ENCODE measurements at places on chromosomes 7 and 10.
A peak's percentile ranks its signal among the peaks of the same experiment; 100 is the strongest.

DNA sequence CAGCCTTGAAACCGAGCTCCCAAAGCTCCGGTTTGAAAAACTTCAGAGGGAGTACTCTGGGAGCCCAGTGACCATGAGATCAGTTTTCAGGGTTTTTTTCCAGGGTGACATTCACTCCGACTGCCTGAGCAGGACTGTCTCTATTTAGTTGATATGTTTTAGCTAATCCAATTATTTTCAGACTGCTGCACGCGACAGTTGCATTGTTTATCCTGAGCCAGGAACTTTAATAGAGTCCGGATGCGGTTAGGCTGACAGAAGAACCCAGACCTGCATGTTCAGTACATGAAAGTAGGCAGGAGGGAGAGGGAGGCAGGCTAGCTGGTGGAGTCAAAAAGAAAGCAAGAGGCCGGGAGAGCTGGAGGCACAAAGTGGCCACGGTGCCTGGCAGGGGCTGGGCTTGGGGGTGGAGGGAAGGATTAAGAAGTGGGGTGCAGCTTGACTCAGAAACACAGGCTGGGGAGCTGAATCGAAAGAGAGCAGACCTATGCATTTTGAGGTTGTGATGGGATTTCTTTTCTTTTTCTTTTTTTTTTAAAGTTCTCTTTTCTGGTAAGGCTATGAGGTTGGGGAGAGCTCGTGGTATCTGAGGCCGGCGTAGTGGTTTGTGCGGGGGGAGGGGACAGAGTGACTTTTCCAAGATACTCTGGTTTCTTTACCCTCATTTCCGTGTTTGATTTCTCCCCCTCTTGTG is 5.7 kb downstream of the GATA3 start:
- DNase-seq = no peak

DNA sequence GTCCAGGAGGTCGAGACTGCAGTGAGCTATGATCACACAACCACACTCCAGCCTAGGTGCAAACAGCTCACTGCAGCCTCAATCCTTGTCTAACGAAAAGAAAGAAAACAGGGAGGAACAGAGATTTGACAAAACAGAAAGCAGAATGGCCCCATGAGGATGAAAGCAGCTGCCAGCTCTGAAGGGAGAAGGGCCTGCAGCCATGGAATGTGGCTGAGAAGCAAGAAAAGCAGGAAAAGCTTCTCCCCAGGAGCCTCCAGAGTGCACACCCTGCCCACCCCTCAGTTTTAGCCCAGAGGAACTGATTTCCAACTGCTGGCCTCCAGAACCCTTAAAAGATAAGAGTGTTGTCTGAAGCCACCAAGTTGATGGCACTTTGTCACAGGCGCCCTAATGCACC is 13.0 kb downstream of the ESYT2 start:
- DNase-seq = no peak

DNA sequence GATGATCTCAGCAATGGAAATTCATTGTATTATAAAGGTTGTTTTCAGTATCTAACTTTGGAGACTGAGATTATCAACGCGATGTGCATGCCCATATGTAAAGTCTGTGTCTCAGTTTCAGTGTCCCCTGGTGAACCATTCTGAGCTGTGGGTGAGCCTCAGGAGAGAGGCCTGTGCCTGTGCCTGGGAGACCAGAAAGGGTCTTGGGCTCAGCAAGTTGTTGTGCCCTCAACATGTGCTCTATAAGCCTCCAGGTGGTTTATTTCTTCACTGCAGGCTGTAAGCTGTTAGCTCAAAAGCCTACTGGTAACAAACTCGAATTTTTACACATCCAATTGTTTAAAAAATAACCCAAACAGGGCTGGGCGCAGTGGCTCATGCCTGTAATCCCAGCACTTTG is 151.9 kb downstream of the PKD1L1 start:
- DNase-seq = no peak

DNA sequence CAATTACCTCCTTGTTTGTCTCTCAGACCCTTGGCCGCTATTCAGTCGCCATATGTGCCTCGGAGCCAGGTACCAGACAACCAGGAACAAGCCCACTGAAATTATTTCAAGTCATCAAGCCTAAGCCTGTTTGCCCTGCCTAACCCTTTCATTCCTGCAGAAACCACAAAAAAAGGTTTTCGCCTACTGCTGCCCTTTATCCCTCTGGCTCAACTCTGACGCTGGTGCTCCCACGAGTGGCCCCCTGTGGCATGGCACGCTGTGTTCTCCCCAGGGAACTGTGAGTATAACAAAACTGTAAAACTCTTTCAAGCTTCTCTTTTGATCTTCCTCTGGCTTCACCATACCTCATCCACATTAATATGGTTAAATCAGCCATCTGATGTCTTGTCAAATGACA is 215.7 kb upstream of the CDC14C start:
- no peak for DNase-seq

DNA sequence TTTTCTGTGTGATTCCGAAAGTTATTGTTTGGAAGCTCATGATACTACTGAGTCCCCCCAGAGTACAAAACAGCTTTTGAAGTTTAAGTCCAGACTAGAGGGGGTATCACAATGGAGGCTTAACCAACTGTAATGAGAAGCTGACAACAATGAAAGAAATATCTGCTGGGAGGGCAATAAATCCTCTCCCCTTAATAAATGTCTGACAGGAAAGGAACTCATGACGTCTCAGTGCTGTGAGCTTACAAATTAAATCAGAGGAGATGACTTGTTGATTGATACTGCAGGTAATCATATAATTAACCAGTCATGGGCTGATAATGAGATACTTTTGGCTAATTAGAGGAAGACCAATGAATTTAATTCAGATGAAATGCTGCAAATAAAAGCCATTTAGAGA is 102.6 kb upstream of the WDR11 start:
- no peak for DNase-seq

DNA sequence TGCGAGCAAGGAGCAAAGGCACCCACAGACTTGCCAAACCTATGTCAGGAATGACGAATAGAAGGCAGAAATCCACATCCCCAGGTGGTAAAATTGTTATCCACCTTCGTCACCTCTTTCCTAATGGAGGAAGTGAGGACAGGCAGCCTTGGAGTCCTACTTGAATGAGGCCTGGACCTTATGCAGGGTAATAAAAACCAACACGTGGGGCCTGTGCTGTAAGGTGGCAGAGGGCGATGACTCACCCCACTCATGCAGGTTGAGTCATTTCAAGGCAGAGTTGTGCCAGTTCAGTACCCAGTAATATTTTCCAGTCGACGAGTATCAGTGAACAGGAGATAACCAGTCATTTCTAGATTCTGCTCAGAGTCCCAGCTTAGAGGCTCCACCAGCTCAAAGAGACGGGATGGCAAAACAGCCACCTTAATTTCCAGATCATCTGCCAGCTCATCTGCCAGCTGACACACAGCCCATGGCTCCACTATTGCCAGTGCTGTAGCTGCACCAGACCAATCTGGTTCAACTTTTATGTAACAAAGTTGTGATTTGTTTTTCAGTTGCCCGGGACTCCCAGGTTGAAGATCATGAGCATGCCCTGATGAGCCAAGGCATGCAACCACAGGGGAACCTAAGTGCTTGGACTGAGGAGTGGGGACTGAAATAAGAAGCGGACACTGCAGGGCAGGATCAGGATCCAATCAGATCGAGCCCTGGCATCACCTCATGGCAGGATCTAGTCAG is 176.2 kb upstream of the ITGB1 start:
- DNase-seq = peak; percentile 74

- DNase-seq = no peak
Observed at GRCh38 chr7:20374399-20374798, 43.7 kb downstream of the ITGB8 start.

GRCh38 chr7:16889851-16890415 is 8.2 kb upstream of the AGR3 start:
- no peak for DNase-seq

GRCh38 chr10:58995058-58995596 is 181.3 kb upstream of the PHYHIPL start:
- DNase-seq = no peak

DNA sequence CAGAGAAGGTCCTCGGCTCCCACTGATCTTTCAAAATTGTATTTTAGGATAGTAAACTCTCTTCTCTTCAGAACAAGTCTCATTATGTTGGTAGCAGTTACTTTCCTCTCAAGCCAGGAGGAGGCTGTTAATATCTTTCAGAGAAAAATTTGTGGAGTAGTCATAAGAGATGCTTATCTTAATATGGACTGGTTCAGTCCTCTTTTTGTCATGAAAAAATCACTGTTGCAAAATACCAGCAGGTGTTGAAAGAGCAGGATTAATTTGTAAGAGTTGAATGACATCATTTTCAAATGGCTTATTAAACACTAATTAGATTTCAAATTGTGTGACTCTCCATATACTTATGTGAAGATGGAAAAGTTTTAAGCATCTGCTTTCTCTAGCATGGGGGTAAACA is 662.5 kb downstream of the POM121L12 start:
- no peak for DNase-seq

DNA sequence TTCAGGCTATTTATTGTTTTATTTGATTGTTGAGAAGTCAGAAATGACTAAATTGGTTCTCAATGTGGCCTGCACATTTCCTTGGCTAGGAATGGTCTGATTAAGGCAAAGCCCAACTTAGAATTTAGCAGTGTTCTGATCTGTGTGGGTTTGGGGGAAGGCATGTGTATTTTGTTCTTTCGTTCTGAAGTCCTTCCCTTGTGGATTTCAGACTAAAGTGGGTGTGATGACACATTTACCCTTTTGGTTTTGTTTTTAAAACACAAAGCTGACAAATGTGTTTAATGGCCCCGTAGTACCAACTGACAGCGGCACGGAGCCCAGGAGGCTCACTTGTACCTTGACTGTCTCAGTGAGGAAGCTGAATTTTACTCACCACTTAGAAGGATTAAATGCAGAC is 452.3 kb upstream of the GALNT17 start:
- no peak for DNase-seq

GRCh38 chr10:103281753-103282152 is 4.8 kb downstream of the INA start:
- DNase-seq = no peak

DNA sequence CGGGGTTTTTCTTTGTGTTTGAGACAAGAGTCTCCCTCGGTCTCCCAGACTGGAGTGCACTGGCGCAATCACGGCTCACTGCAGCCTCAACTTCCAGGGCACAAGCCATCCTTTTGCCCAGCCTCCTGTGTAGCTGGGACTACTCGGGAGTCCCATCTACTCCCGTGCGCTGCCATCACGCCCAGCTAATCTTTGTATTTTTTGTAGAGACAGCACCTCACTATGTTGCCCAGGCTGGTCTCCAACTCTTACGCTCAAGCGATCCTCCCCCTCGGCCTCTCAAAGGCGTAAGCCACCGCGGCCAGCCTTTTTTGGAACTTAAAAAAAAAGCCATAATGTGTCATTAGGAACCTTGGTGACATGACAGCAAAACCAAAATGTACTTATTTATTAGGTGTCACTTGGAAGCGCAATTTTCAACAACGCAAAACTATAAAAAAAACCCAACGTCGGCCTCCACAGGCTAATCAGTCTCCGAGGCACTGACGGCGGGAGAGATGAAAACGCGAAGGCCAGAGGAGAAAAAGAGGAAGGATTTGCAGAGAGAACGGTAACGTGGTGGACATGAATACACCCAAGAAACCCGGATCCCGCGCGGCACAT is 911 bp upstream of the HNRNPH3 start:
- no peak for DNase-seq

DNA sequence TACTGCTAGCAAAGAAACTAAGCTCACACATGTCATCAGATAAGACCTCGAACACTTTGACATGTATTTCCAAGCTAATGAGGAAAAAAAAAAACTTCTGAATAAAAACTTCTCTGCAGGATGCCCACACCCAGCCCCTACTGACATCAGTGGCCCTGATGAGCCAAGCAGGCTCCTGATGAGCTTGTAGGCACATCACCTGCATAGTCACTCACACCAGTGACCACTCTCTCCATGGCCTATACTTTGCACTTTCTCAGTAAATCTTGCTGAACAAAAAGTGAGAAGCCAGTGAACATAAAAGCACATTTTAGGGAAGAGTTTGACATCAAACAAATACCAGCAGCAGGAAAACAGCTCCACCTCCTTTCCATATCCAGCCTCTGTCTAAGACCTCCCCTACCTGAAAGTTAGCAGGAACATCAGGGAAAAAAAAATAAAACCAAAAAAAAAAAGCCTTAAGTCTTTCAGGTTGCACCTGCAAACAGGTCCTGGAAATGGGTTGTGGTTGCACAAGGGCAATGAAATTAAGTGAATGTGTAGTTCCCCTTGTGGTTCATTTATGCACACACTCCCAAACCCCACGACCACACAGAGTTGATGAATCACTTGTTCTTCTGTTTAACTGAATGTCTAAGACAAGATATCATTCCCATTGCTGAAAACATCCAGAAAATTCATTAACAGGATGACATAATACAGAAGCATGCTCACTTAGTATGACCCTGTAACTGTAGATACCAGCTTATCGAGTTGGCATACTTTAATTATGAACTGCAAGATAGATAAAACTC is 205.2 kb upstream of the PDE1C start:
- no peak for DNase-seq
